CD4-positive, alpha-beta memory T cell (primary cell): ENCODE measurements at places on chromosomes 12 and 14. TPM values are rescaled to one million over a fixed set of nuclear protein-coding genes. Genes with fewer than 3 reads are reported as not detected.

Gene ASPG
- not detected for total RNA-seq

Gene TSPAN9
- total RNA-seq: 0.84 TPM

Gene LRP1-AS
- total RNA-seq: not detected

Gene SMIM41
- total RNA-seq: not detected

Gene NAB2
- 19.5 TPM for total RNA-seq

Gene METTL17
- total RNA-seq: 125 TPM

Gene CELA1
- 0.73 TPM for total RNA-seq

Gene KITLG
- total RNA-seq: 0.14 TPM

GRCh38 chr12:57470286-57470969, 9.2 kb downstream of the ARHGAP9 start:
- DNase-seq: no peak
- no peaks in the 10 kb centered on the region for H3K27me3 ChIP-seq
- peaks cover 42% of the 10 kb centered on the region for H3K4me1 ChIP-seq
- H3K4me3 ChIP-seq: no peak overlapping the region
- peaks cover 59% of the 10 kb centered on the region for H3K36me3 ChIP-seq

DNA sequence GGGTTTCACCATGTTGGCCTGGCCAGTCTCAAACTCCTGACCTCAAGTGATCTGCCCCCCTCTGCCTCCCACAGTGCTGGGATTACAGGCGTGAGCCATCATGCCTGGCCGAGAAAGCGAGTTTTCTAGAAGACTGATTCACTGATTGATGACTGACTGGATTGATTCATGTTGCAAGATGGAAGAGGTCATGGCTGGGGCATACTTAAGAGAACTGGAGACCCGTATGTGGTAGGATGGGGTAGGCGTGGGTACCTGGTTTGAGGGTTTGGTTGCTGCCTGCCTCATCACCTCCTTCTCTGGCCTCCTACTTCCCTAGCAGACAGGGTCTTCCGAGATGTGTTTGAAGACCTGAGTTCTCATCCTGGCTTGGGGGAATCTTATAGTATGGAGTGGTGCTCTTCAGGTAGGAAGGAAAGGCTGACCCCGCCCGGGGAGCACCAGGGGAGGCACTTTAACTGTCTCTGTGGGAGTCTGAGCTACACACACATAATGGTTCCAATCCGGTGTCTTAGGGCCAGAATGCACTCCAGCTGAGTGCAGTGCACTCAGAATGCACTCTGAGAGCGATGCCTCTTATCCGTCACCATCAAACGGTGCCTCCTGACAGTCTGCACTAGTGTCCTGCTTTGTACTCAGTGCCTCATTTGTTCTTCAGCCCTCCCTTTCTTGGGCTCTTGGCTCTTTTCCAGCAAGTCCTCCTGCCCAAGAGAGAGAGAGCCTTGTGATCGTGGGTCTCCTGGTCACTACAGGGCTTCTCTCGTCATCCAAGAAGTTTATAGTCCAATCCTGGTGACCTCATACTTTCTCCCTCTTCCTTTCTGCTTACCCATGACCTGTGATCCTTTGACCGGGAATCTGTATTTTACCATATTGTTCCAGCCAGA, 19.7 kb downstream of the PLEKHG3 start:
- no peaks in the 10 kb centered on the region for H3K27me3 ChIP-seq
- peaks cover 10% of the 10 kb centered on the region for H3K36me3 ChIP-seq
- H3K27ac ChIP-seq: peak overlapping the region; percentile 55
- peak overlapping the region; percentile 20 for H3K4me3 ChIP-seq

DNA sequence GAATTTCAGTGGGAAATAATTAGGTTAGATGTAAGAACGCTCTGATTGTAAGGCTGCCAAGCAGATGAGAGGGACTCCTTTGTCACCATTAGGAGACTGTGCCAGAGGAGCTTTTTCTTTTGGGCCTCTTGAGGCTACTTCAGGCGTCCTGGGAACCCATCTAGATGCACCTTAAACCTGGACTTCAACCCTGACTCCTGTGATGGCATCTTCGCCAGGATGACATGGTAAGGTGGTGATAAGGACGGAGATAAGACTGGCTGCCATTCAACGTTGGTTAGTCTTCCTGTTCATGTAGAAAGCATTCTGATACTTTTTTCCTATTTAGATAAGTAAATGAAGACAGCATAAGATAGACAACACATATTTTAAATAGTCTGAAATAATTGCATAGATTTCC, 36.3 kb downstream of the STK38L start:
- H3K27ac ChIP-seq: no peak overlapping the region
- H3K36me3 ChIP-seq: no peaks in the 10 kb centered on the region
- H3K4me3 ChIP-seq: no peak overlapping the region

DNA sequence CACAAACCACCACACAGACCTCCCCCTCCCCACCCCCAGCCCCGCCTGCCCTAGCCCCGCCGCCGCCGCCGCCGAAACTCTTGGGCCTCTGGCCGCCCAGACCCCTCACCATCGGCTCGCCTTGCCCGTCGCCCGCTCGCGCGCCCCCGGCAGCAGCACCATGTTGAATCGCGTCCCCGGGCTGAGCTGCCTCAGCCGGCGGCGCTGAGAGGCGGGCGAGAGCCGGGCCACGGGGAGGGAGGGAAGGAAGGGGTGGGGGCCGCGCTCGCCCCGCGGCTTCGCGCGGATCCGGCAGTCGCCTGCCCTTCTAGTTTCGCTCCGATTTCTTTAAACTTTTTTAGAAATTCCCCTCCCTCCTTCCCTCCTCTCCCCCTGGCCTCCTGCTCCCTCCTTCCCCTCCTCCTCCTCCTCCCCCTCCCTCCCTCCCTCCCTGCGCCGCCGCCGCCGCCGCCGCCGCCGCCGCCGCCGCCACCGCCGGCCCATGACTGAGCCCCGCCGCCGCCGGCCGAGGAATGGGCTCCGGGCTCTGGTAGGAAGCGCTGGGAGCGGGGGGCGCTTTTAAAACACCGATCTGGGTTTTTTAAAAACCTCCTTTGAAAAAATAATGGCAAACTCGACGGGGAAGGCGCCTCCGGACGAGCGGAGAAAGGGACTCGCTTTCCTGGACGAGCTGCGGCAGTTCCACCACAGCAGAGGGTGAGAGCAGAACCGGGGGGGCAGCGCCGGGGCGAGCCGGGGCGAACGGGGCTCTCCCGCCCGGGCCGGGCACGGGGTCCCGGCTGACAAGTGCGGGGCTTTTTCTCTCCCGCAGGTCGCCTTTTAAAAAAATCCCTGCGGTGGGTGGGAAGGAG, at the start of gene ARID2:
Gene ARID2 (plus strand): TSS at position 474 of the 851 bp plus-strand sequence. CDS start 131 bp downstream, at position 605.
- H3K4me3 ChIP-seq: peak within 1 kb of the TSS; percentile 78
- peak within 1 kb of the TSS; percentile 98 for H3K27ac ChIP-seq

GRCh38 chr14:79325557-79325956, 885.7 kb downstream of the DIO2 start:
- no peaks in the 10 kb centered on the region for H3K27me3 ChIP-seq
- H3K4me1 ChIP-seq: no peaks in the 10 kb centered on the region
- no peak for DNase-seq
- no peak overlapping the region for H3K4me3 ChIP-seq
- H3K27ac ChIP-seq: no peak overlapping the region

DNA sequence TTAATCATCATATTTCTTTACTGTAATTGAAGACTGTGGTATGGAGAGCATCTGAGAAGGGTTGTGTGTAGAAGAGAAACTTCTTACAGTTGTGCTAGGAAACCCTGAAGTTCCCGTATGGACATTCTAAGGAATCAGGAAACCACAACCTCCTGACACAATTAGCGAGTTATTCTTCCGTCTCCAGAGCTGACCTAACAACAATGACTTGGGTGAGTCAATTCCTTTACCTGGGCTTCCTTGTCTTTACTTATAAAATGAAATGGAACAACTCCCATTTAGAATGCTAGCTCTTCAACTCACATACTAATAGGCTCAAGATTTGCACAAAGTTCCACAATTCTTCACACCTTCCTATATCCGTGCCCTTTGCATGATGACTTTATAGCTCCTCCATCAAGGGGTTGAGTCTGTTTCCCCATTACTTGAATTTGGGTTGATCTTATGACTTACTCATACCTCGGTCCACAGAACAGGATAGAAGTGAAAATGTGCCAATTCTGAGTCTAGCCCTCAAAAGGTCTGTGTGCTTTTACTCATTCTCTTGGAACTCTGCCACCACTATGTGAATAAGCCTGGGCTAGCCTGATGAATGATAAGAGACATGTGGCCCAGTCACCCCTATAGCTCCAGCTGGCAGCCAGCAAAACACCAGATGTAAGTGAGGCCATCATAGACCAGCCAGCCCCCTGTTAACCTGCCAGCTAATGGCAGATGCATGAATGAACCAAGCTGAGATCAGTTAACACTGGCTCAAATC, 459.4 kb downstream of the ETNK1 start:
- H3K4me3 ChIP-seq: no peak overlapping the region
- H3K27ac ChIP-seq: no peak overlapping the region
- H3K36me3 ChIP-seq: no peaks in the 10 kb centered on the region
- H3K4me1 ChIP-seq: no peaks in the 10 kb centered on the region
- H3K27me3 ChIP-seq: no peaks in the 10 kb centered on the region

DNA sequence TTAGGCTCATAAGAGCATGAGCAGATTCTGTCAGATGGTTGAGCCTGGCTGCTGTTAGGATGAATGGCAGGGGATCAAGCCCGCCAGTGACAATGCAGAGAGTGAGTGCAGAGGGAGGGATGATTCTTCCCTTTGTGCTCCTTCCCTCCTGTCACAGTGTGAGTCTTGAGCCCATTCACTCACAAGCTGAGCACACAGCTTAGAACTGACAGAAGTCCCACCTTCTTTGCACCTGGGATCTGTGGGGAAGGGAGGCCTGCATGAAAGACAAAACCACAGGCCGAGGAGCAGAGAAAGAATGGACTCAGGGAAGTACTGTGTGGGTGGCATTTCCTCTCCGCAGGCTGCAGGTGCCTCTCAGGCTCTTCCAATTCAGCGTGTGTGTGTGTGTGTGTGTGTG, 160.6 kb downstream of the KCNA5 start:
- no peak overlapping the region for H3K4me3 ChIP-seq
- H3K36me3 ChIP-seq: no peaks in the 10 kb centered on the region
- H3K27me3 ChIP-seq: no peaks in the 10 kb centered on the region
- no peak overlapping the region for H3K27ac ChIP-seq

DNA sequence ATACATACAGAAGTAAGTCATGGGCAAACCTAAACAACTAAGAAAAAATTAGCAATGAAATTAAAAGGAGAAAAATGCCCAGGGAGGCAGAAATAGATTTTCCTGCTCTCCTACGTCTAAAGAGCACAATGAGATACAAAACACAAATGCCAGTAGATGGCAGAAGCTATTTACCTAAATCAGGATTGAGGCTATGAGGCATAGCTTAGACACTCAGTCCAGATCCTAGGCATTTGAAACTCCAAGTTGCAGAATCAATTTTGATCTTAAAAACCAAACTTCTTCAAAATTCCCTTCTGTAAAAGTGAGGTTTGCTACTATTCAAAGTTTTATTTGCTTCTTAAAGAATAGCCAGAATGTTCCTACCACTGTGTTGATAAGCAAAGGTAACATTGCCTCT, 368.6 kb downstream of the DAD1 start:
- H3K4me3 ChIP-seq: no peak overlapping the region
- H3K27ac ChIP-seq: no peak overlapping the region
- no peaks in the 10 kb centered on the region for H3K4me1 ChIP-seq
- DNase-seq: no peak
- H3K36me3 ChIP-seq: no peaks in the 10 kb centered on the region

DNA sequence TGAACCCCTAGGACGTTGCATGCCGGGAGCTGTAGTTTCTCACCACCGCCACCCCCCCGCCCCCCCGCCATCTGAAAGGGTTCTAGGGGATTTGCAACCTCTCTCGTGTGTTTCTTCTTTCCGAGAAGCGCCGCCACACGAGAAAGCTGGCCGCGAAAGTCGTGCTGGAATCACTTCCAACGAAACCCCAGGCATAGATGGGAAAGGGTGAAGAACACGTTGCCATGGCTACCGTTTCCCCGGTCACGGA, 501 bp upstream of the HSP90B1 start:
- no peaks in the 10 kb centered on the region for H3K27me3 ChIP-seq
- peaks cover 15% of the 10 kb centered on the region for H3K36me3 ChIP-seq
- DNase-seq: no peak

DNA sequence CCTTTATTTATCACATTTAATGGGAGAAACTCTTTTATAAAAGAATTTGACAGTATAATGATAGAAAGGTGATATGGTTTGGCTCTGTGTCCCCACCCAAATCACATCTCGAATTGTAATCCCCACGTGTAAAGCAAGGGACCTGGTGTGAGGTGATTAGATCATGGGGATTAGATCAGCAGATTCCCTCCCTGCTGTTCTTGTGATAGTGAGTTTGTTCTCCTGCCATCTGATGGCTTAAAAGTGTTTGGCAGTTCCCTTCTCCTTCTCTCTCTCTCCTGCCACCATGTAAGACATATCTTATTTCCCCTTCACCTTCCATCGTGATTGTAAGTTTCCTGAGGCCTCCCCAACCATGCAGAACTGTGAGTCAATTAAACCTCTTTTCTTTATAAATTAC, 1110.3 kb downstream of the FLRT2 start:
- H3K4me3 ChIP-seq: no peak overlapping the region
- no peaks in the 10 kb centered on the region for H3K36me3 ChIP-seq
- no peak for DNase-seq
- no peak overlapping the region for H3K27ac ChIP-seq

GRCh38 chr12:86254399-86255107, 1.6 kb downstream of the MGAT4C start:
- H3K4me3 ChIP-seq: no peak overlapping the region
- H3K27ac ChIP-seq: no peak overlapping the region
- H3K4me1 ChIP-seq: no peaks in the 10 kb centered on the region
- H3K27me3 ChIP-seq: no peaks in the 10 kb centered on the region
- no peaks in the 10 kb centered on the region for H3K36me3 ChIP-seq

DNA sequence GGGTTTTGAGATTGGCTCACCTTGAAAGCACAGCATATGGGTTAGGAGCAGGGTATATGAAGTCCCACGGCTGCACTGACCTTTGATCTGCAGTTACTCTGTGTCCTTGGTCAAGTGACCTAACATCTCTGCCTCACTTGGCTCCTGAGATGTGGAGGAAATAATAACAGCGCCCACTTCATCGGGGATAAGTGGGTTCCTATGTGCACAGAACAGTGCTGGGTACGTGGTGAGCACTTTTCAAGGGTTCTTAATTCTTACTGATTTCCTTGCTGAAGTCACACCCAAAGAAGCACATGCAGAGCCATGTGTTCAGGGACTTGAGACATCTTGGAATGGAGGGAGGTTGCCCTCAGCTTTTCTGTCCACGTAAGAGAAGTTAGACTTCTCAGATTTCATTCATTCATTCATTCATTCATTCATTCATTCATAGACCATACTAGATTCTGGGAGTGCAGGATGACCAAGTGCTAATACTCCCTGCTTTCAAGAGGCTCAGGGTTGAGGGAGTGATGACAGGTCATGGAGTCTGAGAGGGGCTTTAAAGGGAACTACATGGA, 39.4 kb downstream of the ADGRD1 start:
- H3K4me1 ChIP-seq: no peaks in the 10 kb centered on the region
- no peak overlapping the region for H3K4me3 ChIP-seq
- H3K27me3 ChIP-seq: no peaks in the 10 kb centered on the region
- no peak for DNase-seq
- no peak overlapping the region for H3K27ac ChIP-seq
- H3K36me3 ChIP-seq: no peaks in the 10 kb centered on the region

GRCh38 chr12:19480459-19480858, 41.2 kb downstream of the AEBP2 start:
- H3K4me3 ChIP-seq: no peak overlapping the region
- no peak overlapping the region for H3K27ac ChIP-seq
- peaks cover 7% of the 10 kb centered on the region for H3K36me3 ChIP-seq

GRCh38 chr14:102233081-102233480, 71.9 kb downstream of the MOK start:
- H3K4me1 ChIP-seq: no peaks in the 10 kb centered on the region
- no peak overlapping the region for H3K27ac ChIP-seq
- H3K4me3 ChIP-seq: no peak overlapping the region
- no peaks in the 10 kb centered on the region for H3K36me3 ChIP-seq
- no peaks in the 10 kb centered on the region for H3K27me3 ChIP-seq
